ENCODE measurements at places on chromosomes 1 and 21.

DNA sequence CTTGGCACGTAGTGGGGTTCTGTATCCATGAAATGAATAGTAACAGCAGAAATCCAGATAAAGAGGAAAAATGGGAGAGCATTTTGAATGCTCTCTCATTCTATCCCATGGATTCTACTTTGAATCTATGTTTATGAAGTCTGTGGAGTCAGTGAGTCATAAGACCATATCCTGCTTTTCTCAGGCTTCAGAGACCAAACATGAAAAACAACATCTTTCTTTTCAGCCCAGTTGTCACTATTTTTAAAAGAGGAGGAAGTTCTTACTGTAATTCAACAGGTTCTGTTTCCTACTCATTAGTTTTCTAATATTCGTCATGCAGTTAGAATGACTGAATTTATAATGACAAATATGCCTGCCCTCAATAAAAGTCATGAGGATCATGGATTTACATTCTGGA is 39.4 kb upstream of the CD55 start:
- DNase-seq, result no peak

- no peak for DNase-seq
Observed at GRCh38 chr1:241799416-241799815, 48.6 kb upstream of the EXO1 start.

DNA sequence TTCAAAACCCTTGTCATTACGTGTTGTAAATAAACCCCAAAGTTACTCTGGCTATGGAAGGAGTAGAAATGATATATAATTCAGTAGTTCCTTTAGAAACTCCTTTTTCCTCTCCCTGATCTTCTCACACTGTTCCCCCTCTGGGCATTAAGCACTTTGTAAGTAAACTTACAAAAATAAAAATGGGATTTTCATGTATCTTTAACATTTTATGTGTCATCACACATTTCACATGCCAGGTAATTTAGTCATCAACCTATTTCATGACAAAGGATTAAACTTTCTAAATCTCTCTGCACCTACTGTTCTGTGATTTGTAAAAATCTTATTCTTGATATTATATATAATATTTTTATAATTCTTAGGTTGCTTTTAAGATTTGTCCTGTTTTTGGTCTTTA is 176.9 kb downstream of the NEK7 start:
- no peak for DNase-seq

DNA sequence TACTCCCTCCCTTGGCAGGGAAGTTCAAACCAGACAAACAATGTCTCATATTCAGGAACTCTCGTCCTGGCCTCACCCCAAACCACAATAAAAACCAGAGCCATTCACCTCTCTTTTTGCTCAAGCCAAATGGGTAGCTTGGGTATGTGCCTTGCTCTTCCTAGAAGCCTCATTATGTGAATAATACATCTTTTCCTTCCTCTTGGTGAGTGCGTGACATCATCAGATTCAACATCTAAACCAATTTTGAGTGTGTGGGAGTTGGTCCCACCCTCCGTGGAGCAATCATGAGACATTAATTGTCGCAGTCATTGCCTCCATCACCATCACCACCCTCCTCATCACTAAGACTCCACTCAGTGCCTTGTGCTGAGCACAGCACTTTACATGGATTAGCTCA is 482.9 kb downstream of the PTPRU start:
- DNase-seq, result no peak

GRCh38 chr1:77060000-77060399 is 159.2 kb downstream of the PIGK start:
- no peak for DNase-seq

- no peak for DNase-seq
Observed at GRCh38 chr1:32060914-32061313, 11.8 kb upstream of the TMEM39B start.

GRCh38 chr1:41314376-41315145 is 46.7 kb upstream of the FOXO6 start:
- DNase-seq, result no peak

DNA sequence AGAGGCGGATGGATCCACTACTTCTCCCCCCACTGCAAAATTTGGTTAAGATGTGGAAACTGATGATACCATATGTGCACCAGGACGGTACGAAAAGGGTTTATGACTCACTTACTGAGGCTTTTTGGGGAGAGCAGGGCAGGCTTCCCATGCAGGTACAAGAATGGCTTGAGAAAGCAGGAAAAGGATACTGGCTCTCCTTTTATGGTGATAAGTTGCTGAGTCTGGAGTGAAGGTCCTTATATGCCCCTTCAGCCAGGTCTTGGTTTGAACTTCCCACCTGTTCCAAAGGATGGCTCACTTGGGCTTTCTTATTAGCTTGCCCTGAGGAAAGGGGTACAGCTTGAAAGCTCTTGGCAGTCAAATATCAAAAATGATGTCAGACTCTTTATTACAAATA is 23.1 kb downstream of the MPZL1 start:
- DNase-seq, result no peak

- no peak for DNase-seq
Observed at GRCh38 chr1:66729119-66729518, 23.1 kb upstream of the DYNLT5 start.

DNA sequence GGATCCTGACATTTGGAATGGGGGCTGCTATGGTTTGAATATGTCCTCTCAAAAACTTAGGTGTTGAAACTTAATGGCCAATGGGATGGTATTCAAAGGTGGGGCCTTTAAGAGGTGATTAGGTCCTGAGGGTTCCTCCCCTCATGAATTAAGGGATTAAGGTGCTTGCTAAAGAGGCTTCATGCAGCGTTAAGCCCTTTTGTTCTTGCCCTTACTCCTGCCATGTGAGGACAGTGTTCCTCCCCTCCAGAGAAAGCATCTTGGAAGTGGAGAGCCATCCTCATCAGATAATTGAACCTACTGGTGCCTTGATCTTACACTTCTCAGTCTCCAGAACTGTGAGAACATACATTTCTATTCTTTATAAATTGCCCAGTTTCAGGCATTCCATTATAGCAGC is 146.6 kb downstream of the KCNJ6 start:
- no peak for DNase-seq

DNA sequence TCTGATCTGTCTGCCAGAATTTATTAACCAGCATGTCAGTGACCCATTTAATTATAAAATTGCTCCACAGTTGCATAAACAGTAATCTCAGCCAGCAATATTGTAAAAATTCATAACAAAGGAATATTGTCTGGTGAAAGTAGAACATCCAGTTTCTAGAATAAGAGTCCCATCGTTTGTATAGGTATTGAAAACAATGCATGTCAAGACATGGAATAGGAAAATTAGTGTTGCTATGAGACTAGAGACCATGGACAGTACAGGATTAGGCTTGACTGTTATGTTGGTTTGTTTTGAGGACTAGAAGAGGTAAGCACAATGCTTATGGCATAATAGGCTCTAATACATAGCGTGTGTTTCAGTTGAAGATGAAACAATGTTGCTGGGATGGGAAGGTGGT is 37.1 kb downstream of the ATF6 start:
- no peak for DNase-seq

GRCh38 chr1:36182734-36183133 is 26.8 kb downstream of the MAP7D1 start:
- DNase-seq, result no peak

DNA sequence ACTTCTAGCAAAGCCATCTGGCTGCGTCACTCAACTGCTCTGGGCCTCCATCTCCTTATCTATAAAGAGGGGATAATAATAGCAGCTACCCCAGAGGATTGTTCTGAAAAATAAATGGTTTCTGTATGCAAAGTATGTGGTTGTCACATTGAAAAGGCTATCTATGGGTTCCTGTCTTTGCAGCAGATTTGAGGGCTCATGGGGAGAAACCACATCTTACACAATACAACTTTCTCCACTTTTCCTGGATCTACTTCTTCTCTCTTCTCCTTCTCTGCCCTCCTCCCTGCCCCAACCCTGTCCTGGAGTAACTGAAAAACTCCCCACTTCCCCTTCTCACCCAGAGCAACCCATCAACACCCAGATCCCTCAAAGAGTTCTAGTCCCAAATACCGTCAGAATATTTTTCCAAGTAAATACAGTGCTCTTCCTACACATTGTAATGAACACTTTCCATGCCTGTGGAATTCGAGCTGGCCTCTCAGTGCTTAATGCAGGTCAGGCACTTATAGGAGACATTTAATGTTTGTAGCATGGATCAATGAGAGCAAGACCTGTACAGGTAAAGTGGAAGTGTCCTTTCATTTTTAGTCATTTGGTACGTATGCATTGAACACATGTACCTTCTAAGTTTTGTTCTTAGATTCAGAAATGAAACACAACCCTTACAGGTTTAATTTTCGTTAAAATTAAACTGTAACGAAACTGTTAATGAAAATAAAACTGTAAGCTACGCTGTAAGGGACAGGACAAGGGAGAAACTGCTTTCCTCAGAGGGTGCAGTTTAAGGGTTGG is 131.9 kb downstream of the AK5 start:
- no peak for DNase-seq

- no peak for DNase-seq
Observed at GRCh38 chr1:206551986-206552326, 44.6 kb downstream of the RASSF5 start.

DNA sequence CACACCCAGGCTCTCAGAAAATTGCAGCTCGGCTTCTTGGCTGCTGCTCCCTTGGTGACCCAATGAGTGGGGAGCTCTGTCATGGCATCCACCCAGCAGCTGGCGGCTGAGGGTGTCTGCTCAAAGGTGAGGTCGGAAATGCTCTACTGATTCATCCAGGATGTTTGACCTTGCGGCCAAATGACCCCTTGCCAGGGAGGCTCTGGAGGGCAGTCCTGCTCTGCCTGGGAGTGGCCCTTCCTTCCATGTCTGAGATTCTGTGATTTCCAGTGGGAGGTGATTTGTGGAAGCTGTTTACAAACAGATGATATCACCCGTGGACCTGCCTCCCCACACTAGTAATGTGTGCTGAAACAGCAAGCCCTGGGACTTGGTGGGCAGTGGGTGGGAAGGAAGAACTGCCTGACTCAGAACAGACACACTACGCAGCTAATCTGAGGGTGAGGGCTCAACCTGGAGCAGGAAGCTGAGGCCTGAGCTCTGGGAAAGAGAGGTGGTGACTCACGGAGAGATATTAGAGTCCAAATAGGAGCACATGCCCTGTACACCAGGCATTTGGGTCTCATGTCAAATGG is 3.0 kb downstream of the CRCT1 start:
- DNase-seq, result no peak

GRCh38 chr1:47444297-47444561 is 6.4 kb downstream of the FOXD2 start:
- no peak for DNase-seq

GRCh38 chr1:101291562-101292380 is 55.0 kb downstream of the S1PR1 start:
- no peak for DNase-seq

DNA sequence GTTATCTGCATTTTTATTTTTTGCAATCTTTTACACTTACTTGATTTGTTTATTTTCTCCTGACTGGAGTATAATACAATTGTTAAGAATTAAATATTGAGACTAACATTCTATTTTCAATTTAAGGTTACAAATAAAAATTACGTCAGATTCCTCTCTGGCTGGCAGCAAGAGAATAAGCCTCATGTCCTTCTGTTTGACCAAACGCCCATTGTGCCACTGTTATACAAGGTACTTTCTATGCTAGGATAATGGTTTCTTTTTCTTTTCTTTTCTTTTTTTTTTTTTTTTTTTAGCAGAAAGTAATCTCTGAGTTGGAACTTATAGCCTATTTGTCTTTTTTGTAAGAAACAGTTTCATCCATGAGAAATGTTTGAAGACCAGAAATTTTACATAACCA is 20.0 kb downstream of the DNAJC16 start:
- no peak for DNase-seq

DNA sequence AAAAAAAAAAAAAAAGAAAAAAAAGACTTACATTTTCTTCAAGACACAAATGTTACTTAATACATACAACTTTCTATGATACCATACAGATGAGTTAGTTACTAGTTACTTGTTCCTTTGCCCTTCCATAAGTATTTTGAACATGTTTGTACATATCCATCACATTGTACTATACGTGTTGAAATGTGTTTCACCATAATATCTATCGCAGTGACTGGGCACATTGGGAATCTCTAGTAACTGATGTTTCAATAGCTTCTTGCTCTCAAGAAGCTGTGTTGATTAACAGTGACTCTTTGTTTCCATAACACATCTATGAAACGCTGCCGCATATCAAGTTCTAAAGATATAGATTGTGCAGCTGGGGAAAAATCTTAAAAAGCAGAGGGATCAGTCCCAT is 42.9 kb downstream of the KLHL20 start:
- no peak for DNase-seq

- no peak for DNase-seq
Observed at GRCh38 chr1:29831500-29832117, 595.3 kb downstream of the PTPRU start.

- DNase-seq, result no peak
Observed at GRCh38 chr1:54709547-54710292, 5.9 kb upstream of the TTC4 start.

DNA sequence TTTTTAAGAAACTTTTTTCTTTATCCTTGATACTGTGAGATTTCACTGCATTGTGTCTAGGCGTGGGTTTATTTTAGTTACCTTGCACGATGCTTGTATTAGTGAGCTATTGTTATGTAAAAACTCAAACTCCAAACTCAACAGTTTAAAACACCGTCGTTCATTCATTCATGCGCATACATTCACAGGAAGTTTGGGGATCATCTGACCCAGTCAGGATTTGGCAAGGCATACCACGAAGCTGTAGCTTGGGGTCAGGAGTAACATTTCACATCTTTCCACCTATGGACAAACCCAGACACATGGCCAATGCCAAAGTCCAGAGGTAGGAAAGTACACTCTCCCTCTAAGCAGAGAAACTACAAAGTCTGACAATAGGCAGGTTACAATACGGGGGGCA is 324.6 kb upstream of the CHRM3 start:
- DNase-seq, result no peak

DNA sequence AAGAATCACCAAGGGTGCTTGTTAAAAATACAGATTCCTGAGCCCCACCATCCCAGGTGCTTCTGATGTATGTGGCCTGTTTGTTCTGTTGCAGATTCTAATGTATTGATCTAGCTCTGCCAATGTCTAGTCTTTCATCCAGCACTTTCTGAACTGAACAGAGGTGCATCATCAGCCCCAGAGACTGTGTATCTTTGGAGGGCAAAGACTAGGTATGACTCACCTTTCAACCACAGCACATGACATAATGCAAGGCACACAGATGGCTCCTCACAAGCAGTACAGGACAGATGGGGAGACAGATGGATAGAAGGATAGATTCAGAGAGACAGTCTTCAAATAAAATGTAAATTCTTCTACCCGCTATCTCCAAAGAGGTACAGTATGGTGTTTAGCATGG is 32.3 kb downstream of the CD58 start:
- no peak for DNase-seq

- DNase-seq, result no peak
Observed at GRCh38 chr1:91768786-91769725, 116.9 kb downstream of the TGFBR3 start.

Data from NCI-H748 treated with DMSO at 0.1 percent for 48 hours (cell line).